ENCODE measurements at places on chromosomes 3 and 15.
A peak's percentile ranks its signal among the peaks of the same experiment; 100 is the strongest.

DNA sequence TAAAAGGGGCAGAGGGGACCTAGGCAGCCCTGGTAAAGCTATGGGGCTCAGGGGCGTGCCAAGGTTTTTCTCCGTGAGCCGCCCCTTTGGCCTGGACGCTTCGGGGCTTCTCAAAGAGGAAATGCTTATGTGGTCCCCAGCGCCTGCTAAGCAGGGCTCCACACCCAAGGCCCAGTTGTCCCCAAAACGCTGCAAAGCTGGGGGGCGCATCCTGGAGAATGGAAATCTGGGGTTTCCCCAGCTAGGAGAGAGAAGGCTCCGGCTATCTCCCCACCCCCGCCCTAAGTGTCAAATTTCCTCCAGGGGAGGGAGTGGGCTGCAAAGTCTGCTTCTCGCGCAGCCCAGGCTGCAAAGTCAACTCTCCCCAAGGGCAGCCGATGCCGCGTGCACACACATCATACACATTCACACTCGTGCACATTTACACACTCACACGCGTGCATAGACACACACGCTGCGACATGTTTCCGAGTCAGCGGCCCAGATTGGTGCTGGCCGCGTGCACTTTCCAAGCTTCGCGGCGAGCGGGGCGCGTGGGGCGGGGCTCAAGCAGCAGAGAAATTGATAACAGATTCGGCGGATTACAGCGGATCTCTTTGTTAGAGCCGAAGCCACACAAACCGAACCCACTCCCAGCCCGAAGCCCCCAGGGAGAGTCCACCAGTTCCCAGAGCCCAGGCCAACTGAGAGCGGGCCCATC lies 4.5 kb downstream of the WNT5A start:
- peak; percentile 71 for DNase-seq

GRCh38 chr3:72018343-72018984 lies 233.5 kb upstream of the PROK2 start:
- DNase-seq: no peak

- no peak for DNase-seq
Observed at GRCh38 chr3:123818324-123818920, 65.7 kb downstream of the MYLK start.

DNA sequence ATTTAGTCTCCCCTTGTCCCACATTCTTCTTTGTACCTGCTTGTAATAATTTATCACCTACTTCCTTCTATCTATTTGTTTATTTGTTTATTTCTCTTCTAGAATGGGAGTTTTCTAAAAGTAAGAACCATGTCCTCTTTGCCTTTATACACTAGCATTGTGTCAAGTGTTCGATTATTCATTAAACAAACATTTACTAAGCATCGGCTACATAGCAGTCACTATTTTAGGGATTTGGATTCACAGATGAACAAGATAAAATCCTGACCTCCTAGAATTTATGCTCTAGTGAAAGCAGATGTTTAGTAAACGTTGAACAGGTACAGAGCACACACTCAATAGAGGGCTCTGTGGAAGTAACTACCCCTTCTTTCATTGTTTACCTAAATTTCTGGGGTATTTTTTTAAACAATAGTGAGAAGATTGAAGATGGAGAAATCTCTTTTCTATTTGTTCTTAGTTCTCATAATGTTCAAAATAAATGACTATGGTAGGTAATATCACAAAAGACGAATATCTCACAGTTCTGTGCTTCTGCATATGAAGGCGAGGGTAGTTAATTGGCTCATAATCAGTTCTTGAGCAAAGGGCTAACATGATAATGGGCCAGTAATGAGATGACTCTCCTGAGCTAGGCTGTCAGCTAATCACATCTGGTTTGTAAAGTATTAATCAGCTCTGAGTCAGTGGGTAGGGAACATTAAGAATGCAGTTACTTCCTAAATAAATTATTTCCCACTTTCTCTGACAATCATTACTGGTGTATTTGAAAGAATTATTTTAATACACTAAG lies 111.9 kb downstream of the SLC9A9 start:
- DNase-seq: no peak

GRCh38 chr15:59918994-59919951 lies 84.8 kb upstream of the FOXB1 start:
- no peak for DNase-seq

DNA sequence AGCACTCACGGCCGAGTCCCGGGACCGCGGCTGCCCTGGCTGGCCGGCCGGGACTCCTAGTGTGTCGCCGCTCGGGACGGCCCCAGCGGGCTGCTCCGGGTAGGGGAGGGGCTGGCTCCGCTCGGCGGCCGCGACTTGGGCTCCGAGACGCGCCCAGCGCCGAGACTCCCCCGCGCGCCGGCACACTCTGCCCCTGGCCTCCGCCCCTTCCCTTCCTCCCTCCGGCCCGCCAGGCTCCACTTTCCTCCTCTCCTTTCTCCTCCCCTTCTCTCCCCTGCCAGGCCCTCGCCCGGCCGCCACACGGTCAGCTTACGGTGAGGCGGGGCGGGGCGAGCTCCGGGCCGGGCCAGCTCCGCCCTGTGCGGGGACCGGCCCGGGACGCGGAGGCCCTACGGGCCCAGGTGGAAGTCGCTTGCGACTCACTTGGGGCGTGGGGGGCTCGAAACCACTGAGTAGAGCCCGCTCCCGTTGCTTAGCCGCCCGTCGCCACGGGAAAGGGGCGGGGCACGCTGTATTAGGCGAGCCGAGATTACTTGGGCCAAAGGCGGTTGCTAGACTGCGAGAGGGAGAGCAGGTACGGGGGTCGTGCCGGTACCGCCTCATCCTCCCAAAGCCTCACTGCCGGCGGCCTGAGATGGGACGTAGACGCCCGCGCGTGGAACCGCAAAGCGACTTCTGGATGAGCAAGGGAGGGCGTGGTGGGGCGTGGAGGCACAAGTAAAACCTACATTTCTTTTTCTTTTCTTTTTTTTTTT lies at the start of gene ITGB5:
ITGB5 (minus strand) TSS at position 189 of the 755 bp plus-strand sequence. CDS start 365 bp downstream, outside the sequence.
- peak; percentile 53 for DNase-seq

GRCh38 chr3:195219351-195220230 lies 51.4 kb downstream of the XXYLT1 start:
- no peak for DNase-seq

GRCh38 chr3:127325629-127325961 lies 37.7 kb upstream of the PRR20G start:
- DNase-seq: no peak

DNA sequence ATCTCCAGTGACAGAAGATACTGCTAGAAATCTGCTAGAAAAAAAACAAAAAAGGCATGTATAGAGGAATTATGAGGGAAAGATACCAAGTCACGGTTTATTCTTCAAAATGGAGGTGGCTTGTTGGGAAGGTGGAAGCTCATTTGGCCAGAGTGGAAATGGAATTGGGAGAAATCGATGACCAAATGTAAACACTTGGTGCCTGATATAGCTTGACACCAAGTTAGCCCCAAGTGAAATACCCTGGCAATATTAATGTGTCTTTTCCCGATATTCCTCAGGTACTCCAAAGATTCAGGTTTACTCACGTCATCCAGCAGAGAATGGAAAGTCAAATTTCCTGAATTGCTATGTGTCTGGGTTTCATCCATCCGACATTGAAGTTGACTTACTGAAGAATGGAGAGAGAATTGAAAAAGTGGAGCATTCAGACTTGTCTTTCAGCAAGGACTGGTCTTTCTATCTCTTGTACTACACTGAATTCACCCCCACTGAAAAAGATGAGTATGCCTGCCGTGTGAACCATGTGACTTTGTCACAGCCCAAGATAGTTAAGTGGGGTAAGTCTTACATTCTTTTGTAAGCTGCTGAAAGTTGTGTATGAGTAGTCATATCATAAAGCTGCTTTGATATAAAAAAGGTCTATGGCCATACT lies 4.0 kb downstream of the B2M start:
- no peak for DNase-seq

DNA sequence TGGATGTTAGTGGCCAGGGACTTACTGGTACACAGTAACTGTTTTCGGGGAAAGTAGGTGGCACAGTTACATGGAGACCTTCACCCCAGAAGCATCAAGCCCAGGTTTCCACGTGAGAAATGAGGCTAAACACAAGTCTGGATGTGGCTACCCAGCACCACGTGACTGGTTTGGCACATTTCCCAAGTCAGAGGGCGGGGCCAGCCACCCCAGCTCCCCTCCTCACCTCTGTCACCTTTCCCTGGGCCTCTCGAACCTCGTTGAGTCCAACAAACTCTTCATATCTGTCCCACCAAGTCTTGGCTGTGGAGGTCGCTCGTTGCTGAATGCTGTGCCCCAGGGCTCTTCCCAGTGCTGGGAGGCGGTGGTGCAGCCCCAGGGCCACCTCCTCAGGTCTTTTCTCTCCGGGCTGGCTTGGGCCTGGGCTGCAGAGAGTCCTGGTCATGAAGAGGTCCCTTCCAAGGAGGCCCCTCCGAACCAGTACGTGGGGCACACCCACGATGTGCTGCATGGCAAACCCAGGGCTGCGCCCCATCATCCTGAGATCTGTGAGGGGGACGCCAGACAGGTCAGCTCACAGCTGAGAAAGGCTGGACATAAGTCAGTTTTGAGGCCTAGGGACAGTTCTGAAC lies 4.8 kb upstream of the PLXNB1 start:
- DNase-seq: no peak

GRCh38 chr3:23793528-23794134 lies 12.1 kb upstream of the UBE2E1 start:
- DNase-seq: no peak

DNA sequence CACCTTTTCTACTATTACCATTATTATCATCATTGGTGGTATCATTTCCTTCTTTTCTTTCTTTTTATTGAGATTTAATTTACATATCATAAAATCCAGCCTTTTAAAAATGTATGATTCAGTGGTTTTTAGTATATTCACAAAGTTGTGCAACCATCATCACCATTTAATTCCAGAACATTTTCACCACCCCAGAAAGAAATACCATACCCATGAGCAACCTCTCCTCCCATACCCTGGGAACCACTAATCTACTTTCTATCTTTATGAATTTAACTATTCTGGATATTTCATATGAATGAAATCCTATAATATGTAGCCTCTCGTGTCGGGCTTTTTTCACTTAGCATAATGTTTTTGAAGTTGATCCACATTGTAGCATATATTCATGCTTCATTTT lies 29.1 kb downstream of the AAGAB start:
- no peak for DNase-seq

DNA sequence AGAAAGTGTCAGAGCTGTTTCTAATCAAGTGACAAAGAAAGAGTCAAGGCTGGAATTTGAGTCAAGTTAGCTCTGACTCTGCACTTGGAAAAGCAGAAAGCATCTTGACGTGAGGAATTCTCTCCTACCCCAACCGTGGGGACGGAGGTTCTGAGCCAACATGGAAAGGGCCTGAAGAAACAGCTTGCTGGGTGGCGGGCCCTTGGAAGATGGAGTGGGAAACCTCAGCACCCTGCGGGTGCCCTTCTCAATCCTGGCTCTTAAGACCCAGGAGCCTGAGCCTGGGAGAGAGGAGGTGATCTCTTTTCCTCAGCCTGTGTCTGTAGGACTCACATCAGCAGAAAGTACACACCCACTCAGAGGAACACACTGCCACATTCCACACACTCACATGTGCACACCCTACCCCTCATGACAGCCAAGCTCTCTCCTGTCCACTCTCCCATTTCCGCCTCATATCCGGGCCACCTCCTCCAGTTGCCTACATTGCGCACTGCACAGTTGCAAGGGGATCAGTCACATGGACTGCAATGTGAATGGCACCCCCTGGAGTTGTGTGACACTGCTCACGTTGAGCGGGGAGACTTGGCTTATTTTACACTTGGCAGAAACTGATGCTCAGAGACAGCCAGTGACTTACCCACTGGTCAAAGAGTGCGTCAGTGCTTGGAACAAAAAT lies 101.5 kb upstream of the SLC6A6 start:
- no peak for DNase-seq

- DNase-seq: no peak
Observed at GRCh38 chr3:151174351-151174750, 28.7 kb downstream of the GPR171 start.

- DNase-seq: no peak
Observed at GRCh38 chr15:80769829-80770705, 9.1 kb upstream of the CEMIP start.

- peak; percentile 57 for DNase-seq
Observed at GRCh38 chr3:135966271-135966961, 888 bp downstream of the PPP2R3A start.

GRCh38 chr3:157160658-157161424 lies 894 bp upstream of the CCNL1 start:
- DNase-seq: peak; percentile 86

GRCh38 chr15:41921639-41922038 lies 27.8 kb upstream of the SPTBN5 start:
- DNase-seq: no peak

- no peak for DNase-seq
Observed at GRCh38 chr3:35867791-35868190, 228.5 kb downstream of the ARPP21 start.

- no peak for DNase-seq
Observed at GRCh38 chr15:92749946-92750345, 94.4 kb upstream of the FAM174B start.
